Heart right ventricle (tissue), 16 donors: ENCODE measurements at places on chromosomes 3 and 15.
A peak's percentile ranks its signal among the peaks of the same experiment; 100 is the strongest.

DNA sequence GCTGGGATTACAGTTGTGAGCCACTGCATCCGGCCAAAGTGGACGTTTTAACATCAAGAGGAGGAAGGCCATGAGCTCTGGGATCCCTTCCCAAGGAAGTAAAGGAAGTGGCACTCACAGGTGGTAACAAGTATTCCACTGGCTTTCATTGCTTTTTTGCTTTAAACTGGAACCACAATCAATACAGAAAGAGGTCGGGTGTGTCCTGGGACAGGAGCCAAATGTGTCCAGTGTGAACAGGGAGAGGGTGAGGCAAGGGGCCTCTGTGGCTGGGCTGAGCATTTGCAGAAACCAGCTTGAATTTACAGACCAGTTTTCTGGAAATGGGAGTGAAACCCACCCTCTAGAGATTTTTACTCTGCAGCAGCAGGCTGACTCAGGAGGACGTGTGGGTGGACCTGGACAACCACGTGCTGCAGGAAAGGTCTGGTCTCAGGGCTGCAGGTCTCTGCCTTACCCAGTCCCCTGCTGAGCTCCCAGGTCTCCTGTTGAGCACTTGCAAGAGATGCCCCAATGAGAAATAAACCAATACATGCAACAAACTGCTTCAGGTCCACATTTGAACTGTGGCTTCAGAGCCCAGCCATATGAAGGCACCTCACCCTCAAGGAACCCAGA, 42.8 kb upstream of the TMEM115 start:
- DNase-seq: no peak

DNA sequence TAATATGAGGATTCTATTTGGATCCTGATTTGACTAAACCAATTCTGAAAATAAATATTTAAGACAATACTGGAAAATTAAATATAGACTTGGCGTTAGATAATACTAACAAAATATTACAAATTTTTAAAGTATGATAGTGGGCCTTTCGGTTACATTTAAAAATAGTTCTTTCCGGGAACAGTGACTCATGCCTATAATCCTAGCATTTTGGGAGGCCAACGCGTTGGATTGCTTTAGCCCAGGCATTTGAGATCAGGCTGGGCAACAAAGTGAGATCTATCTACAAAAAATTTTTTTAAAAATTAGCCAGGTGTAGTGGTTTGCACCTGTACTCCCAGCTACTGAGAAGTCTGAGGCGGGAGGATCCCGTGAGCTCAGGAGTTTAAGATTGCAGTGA, 30.3 kb upstream of the GADL1 start:
- no peak for DNase-seq

DNA sequence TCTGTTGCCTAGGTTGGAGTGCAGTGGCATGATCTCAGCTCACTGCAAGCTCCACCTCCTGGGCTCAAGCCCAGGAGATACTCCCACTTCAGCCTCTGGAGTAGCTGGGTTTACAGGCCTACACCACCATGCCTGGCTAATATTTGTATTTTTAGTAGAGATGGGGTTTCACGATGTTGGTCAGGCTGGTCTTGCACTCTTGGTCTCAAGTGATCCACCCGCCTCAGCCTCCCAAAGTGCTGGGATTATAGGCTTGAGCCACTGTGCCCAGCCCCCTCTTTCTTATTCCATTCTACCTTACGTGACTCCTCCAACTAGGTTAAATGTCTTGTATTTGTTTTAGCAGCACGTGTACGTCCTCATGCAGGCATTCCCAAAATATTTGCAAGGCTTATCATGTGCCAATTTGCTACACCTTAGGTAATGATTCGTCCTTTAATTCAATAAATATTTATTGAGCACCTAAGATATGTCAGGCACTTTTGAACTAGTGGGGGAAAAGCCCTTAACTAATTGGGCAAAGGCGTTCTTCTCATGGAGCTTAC, 14.9 kb upstream of the MAGI1 start:
- DNase-seq: peak; percentile 18

GRCh38 chr3:47855461-47856383, 52.8 kb downstream of the DHX30 start:
- DNase-seq: no peak

DNA sequence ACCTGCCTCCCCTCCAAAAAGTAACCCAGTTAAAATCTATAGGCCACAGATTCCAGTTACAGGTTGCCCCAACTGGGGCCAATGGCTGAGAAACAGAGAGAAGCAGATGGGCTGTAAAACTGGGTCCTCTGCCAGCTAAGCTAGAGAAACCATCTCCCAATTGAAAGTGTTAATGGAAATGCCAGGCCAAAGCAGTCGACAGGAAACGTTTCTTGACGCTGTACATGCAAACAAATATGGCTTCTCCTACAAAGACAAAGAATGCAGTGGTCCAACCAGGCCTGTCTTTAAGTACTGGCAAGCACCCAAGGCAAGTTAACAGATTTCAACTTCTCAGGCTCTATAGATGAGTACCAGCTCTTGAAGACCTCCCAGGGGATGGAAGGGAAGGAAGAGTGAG, 71.3 kb downstream of the MAGI1 start:
- DNase-seq: no peak

DNA sequence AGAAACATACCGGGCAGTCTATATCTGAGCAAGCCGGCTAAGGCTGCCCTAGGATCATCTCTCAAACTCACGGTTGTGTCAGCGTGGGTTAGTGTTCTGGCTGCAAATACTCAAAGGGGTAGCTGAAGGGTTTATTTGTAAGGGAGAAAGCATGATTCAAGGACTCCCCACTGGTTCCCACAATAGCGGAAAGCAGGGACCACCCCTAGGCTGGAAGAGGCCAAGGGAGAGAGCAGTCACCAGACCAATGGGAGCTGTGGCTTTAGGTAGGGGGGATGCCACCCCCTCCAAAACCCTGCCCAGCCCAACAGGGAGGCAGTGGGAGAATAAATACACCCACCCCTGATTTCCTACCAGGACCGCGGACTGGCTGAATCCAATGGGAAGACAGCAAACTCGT, 7.3 kb upstream of the LMCD1 start:
- no peak for DNase-seq

DNA sequence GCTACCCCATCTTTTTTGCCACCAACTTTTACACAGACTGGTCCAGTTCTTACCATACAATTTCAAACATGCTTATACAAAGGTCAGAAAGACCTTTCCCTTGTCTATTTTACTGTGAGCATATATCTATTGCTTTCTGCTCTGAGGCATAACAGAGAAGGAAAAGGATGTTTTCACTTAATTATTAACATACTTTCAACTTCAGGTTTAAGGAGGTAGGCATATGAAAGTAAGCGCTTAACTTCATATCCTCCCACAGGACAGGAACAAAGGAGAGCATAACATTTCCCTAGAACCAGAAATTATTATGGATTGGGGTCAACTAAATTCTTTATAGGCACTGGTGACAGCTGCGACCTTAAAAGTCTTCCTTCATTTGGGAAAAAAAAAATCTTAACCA, 1.1 kb downstream of the MYEF2 start:
- no peak for DNase-seq

DNA sequence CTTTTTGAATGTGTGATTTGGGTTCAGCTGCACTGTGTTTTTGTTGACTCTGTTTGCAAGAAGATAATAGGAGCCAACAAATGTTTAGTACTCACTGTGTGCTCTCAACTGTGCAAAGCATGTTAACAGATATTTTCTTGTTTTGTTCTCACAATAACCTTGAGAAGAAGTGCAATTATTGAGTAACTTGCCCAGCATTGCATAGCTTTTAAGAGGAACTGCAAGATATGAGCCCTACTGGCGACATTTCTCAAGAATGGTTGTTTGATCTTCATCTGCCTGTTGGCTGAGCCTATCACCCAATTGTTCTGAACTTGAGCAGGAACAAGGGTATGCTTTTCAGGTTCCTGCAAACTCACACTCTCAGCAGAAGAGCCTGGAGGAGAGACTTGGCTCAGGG, 43.4 kb upstream of the AGBL1 start:
- no peak for DNase-seq

DNA sequence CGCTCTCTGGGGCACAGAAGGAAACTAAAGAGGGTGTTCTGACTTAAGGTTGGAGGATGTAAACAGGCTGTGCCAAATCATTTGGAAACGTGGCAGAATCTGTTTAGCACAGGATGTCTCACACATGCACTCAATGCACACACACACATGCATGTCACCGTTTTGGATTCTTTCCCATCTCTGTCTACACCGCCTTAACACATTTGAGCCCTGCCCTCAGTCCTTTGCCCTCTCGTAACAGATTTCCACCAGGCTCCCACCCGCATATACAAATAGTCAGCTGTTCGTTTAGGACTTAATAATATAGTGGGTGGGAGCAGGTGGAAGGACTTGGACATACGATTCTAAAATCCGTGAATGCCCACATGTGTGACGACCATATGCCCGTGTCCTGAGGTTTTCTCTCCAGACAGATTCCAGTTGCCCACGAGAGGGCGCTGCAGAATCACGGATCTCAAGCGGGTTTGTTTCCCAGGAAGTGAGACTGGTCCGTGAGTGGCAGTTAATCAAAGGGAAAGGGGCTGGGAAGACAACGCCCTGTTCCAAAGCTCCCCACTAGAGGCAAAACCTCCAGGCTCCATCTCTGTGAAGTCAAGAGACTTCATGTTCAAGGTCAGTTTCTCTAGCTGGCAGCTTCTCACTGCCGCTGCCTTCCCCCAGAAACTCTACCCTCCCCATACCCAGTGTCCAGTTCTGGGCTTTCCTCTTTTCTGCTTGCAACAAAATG, 44.5 kb downstream of the NOX5 start:
- peak; percentile 89 for DNase-seq

DNA sequence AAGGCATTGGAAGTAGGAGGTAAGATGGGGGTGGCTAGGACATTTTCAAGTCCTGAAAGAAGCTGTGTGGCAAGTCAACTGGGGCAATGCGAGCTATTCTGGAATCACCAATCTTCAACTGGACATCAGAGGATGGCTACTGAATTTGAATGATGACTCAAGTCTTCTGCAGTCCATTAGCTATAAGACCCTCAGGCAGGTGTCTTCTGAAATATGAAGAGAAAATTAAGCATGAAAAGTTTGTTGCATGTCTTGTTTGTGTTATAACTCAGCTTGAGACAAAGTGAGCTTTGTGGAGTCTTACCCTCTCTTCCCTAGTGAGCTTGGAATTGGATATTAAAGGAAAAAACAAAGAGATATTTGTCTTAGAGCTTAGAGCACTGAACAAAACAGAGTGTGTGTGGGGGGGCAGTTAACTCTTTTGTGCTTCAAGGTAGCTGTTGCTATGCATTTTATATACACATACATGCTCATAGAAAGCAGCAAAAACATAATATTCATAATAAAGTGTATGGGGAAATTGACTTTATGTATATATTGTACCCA, 979.1 kb downstream of the MCTP2 start:
- DNase-seq: no peak

DNA sequence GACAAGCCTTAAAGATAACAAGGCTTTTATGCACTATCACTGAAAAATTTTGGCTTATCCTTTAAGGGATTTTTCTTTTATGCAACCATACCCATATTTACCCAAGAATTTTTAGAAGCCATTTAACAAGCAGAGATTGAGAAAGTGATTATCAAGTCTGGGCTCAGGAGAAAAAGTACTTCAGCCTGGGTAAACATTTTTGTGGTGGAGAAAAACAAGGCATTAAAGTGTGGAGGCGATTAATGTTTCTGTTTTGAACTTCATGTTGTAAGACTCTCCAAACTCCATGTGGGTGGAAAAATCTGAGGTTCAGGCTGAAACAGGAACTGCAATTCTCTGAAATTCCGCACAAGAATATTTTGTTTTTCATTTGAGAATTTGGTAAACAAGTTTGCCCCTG, 260.4 kb upstream of the KCNMB2 start:
- no peak for DNase-seq

GRCh38 chr3:194888916-194889315, 203.2 kb downstream of the FAM43A start:
- no peak for DNase-seq

GRCh38 chr15:95880630-95881029, 449.9 kb upstream of the NR2F2 start:
- no peak for DNase-seq

GRCh38 chr3:58508437-58508836, 16.5 kb downstream of the KCTD6 start:
- DNase-seq: no peak

DNA sequence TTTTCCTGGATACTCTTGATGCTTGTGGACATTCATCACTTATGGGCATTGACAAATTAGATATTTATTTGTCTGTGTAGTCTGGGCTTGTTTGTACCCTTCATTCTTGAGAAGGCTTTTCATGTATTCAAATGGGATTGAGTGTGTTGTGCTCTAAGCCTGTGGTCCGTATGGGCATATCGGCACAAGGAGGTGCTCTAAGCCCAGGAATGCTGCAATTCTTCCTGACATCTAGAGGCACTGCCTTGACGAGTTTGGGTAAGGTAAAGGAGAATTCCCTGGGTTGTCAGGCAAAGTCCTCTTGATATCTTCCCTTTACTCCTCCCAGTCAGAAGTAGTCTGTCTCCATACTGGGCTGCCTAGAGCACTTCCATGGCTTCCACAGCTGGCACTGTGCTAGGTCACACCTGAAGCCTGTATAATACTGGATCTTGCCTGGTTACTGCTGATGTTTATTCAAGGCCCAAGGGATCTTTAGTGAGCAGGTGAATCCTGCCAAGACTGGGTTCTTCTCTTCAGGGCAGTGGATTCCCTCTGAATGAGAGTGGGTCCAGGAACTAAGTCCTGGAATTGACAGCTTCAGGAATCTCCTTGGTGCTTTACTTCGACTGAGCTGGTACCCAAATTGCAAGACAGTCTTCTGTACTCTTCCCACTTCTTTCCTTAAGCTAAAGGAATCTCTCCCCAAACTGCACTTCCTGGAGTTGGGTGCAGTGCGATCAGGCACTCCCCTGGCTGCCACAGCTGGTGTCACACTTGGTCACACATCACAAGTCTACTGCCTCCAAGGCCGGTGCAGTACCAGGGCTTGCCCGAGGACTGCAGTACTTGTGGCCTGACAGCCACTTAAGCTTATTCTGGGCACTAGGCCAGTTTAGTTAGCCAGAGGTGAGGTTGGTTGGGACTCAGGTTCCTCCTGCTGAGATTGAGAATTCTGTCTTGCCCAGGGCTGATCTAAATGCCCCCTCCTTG, 46.0 kb downstream of the GALK2 start:
- DNase-seq: peak; percentile 57

DNA sequence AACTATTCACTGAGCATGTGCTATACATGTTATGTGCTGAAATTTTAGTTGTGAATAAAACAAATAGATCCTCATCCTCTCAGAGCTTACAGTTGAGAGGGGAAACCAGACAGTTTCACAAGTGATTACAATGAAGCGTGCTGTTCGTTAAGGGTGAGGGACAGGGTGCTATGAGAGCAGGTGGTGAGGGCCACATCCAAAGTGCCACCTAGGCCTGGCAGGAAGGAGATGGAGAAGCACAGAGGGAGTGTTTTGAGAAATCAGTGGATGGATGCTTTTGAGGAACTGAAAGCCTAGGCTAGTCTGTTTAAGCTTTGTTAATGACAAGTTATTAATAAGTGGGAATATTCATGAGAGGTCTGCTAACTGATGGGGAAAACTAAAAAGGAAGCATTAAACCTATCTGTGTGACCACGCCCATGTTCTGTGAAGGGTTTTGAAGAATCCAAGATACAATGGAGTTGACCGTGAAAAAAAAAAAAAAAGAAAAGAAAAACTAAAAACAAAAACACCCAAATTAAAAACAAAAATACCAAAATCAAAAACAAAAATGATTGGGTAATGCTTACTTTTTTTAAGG, 7.3 kb downstream of the MCTP2 start:
- DNase-seq: no peak

- no peak for DNase-seq
These were observed 36.8 kb upstream of the SSUH2 start for GRCh38 chr3:8681349-8681748.
